Suprapubic skin (tissue), 4 donors: ENCODE measurements at places on chromosomes 13 and 19.

DNA sequence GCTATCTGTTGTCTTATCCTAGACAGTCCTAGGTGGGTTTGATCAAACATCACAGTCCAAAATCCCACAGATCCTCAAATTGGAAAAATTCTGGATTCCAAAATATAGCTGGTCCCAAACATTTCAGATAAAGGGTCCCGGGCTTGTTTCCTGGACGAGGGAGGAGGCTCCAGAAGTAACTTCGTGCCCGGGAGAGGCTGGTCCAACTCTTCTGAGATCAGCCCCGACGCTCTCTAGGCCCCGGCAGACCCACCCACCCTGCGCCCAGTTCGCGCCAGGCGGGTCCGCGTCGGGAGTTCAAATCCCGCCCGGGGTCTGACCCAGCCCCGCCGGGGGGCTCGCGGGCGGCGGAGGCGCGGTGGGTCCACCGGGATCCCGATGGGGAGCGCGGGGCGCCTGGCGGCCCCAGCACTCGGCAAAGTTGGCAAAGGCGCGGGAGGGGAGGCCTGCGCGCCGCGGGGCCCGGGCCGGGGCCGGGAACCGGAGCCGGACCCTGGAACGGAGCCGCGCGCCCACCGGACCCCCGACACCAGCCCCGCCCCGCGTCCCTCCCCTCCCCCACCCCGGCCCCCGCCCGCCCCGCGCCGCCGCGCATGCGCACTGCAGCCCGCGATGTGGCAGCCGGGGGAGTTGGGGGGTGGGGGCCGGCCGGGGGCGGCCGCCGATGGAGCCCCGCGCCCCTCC, 513 bp downstream of the MIER2 start:
- peaks cover 43% of the 10 kb centered on the region for H3K4me1 ChIP-seq
- H3K27ac ChIP-seq = peak overlapping the region; percentile 88
- H3K27me3 ChIP-seq = no peaks in the 10 kb centered on the region
- peak overlapping the region; percentile 90 for H3K4me3 ChIP-seq
- H3K36me3 ChIP-seq = peaks cover 3% of the 10 kb centered on the region
- peak; percentile 63 for DNase-seq

GRCh38 chr19:10911579-10912363, 16.7 kb downstream of the YIPF2 start:
- H3K27ac ChIP-seq = no peak overlapping the region
- no peak overlapping the region for H3K4me3 ChIP-seq
- H3K27me3 ChIP-seq = no peaks in the 10 kb centered on the region

DNA sequence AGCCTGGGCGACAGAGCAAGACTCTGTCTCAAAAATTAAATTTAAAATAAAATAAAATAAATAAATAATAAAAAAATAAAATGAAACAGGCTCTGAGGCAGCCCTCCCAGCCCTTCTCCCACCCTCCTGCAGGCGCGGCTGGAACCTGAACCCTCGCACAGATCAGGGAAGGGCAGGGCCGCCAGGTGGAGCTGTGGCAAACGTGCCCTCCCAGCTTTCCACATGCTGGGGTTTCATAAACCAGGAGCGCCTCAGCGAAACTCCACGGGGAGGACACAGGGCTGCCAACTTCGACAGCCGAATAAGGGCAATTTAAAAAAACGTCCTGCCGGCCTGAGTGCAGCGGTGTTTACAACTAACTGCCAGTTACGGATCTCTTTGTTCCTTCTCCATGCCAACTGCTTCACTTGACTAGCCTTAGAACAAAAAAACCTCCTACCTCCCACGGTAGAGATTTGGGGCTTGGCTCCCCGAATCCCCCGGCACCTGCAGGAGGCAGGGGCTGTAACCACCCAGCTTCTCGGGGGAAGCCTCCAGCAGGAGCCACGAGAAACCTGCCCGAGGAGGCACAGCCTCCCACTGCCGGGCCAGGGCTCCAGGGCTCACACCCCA, 15.9 kb downstream of the ZNF787 start:
- peaks cover 32% of the 10 kb centered on the region for H3K36me3 ChIP-seq
- no peak overlapping the region for H3K27ac ChIP-seq
- H3K4me3 ChIP-seq = peak overlapping the region; percentile 14
- H3K4me1 ChIP-seq = peaks cover 51% of the 10 kb centered on the region
- peak; percentile 79 for DNase-seq
- H3K27me3 ChIP-seq = no peaks in the 10 kb centered on the region

GRCh38 chr19:38815059-38816001, 2.6 kb upstream of the LGALS4 start:
- H3K27me3 ChIP-seq = no peaks in the 10 kb centered on the region
- DNase-seq = no peak
- H3K4me3 ChIP-seq = no peak overlapping the region
- H3K27ac ChIP-seq = no peak overlapping the region
- no peaks in the 10 kb centered on the region for H3K4me1 ChIP-seq

GRCh38 chr19:366951-367350, 22.4 kb upstream of the MIER2 start:
- H3K27ac ChIP-seq = no peak overlapping the region
- no peaks in the 10 kb centered on the region for H3K36me3 ChIP-seq
- peaks cover 46% of the 10 kb centered on the region for H3K27me3 ChIP-seq
- DNase-seq = peak; percentile 55

GRCh38 chr13:59103004-59103768, 1060.5 kb downstream of the DIAPH3 start:
- no peak overlapping the region for H3K4me3 ChIP-seq
- H3K36me3 ChIP-seq = no peaks in the 10 kb centered on the region
- no peaks in the 10 kb centered on the region for H3K27me3 ChIP-seq
- H3K27ac ChIP-seq = no peak overlapping the region

GRCh38 chr13:23915308-23915707, 18.0 kb upstream of the C1QTNF9B start:
- no peak overlapping the region for H3K4me3 ChIP-seq
- no peak overlapping the region for H3K27ac ChIP-seq
- H3K36me3 ChIP-seq = no peaks in the 10 kb centered on the region
- H3K27me3 ChIP-seq = no peaks in the 10 kb centered on the region
- no peaks in the 10 kb centered on the region for H3K4me1 ChIP-seq

- H3K27me3 ChIP-seq = peaks cover 5% of the 10 kb centered on the region
- no peaks in the 10 kb centered on the region for H3K4me1 ChIP-seq
- no peak overlapping the region for H3K4me3 ChIP-seq
- H3K36me3 ChIP-seq = no peaks in the 10 kb centered on the region
- no peak overlapping the region for H3K27ac ChIP-seq
Measured at GRCh38 chr13:111620166-111620565, 299.7 kb downstream of the TEX29 start.

DNA sequence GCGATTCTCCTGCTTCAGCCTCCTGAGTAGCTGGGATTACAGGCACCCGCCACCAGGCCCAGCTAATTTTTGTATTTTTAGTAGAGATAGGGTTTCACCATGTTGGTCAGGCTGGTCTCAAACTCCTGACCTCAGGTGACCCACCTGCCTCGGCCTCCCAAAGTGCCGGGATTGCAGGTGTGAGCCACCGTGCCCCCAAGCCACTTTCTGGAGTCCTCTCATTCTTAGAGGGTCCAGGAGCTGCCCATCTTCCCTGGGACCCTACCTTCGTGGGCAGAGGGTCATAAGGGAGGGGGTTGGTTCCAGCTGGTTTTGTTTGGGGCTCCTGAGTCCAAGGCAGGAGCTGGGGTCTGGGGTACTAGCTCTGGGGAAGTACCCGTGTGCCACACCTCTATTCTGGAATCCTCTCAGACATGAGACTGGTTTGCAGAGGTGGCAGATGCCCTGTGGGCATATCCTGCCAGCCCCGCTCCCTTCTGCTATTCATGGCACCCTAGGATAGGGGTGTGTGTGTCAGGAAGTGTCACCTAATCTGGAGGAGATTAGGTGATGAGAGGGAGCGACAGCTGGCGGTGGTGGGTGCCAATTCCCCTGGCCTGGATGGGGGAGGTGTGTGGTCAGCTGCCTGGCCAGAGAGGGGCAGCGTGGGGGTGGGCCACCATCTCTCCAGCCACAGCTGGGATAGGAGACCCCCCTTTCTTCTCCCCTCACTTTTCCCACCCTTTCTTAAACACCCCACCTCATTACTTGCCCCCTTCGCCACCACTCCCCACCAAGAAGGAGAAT, 2.1 kb downstream of the PRMT1 start:
- no peak overlapping the region for H3K4me3 ChIP-seq
- no peak for DNase-seq
- peaks cover 42% of the 10 kb centered on the region for H3K4me1 ChIP-seq
- no peaks in the 10 kb centered on the region for H3K27me3 ChIP-seq

GRCh38 chr13:75400775-75401174, 81.2 kb downstream of the TBC1D4 start:
- H3K4me3 ChIP-seq = no peak overlapping the region
- H3K4me1 ChIP-seq = no peaks in the 10 kb centered on the region
- DNase-seq = no peak
- no peaks in the 10 kb centered on the region for H3K27me3 ChIP-seq
